ENCODE measurements at places on chromosomes 11 and 22.

- no peak for DNase-seq
These were observed 2.2 kb downstream of the DTX4 start for GRCh38 chr11:59173964-59174663.

DNA sequence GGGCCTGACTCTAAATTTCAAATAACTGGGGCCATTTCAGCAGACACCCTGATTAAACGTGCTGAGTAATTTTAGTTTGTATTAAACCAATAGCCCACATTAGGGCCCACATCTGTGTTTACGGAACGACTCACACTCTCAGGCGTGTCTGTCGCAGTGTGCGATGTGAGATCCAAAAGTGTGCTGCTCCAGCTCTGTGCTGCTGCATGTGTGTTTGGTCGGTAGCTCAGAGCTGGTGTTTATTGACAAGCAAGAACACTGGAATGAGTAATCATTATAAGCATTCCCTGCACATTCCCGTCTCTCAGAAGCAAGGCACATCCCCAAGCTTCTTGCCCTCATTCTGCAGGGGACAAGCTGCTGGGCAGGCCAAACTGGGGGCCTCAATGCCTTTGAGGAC lies 7.8 kb downstream of the OPCML start:
- DNase-seq, result no peak

DNA sequence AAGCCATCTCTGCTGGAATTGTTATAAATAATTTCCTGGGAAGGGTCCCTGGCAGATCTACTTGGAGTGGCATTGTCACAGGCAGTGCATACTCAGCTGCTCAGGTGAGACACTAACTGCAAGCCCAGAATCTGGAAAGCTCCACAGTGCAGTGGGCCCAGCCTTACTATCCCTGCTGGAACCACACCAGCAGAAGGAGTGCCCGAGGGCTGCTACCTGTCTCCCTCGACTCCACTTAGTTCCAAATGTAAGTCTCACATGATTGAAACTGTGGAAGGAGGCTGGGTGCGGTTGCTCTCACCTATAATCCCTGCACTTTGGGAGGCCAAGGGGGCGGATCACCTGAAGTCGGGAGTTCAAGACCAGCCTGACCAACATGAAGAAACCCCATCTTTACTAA lies 14.3 kb upstream of the SYVN1 start:
- DNase-seq, result no peak

- DNase-seq, result no peak
These were observed 13.7 kb downstream of the GDPD4 start for GRCh38 chr11:77287615-77288273.

- DNase-seq, result peak; percentile 87
These were observed 8.9 kb downstream of the KCNK7 start for GRCh38 chr11:65586676-65587075.

DNA sequence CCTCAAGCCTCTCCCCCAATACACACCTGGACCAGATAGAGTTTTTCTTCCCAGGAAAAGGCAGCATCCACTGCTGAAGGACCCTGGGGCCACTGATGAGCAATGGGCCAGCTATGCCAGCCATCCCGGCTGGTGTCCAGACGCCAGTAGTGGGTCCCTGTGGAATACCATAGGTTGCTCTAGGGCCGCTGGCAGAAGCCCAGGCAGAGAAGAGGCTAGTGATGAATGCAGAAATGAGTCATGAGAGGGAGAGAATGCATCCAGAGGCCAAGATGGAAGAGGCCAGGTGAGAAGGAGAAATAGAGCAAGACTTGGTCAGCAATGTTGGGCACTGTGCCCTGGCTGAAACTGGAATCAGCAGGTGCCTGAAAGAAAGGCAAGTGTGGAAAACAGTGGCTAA lies 8.9 kb downstream of the HPX start:
- no peak for DNase-seq

GRCh38 chr11:124834526-124835180 lies 30.6 kb upstream of the ROBO3 start:
- no peak for DNase-seq

GRCh38 chr11:64654958-64655541 lies 64.0 kb downstream of the SLC22A12 start:
- DNase-seq, result no peak

GRCh38 chr22:24370401-24370800 lies 57.0 kb upstream of the ADORA2A start:
- DNase-seq, result no peak

DNA sequence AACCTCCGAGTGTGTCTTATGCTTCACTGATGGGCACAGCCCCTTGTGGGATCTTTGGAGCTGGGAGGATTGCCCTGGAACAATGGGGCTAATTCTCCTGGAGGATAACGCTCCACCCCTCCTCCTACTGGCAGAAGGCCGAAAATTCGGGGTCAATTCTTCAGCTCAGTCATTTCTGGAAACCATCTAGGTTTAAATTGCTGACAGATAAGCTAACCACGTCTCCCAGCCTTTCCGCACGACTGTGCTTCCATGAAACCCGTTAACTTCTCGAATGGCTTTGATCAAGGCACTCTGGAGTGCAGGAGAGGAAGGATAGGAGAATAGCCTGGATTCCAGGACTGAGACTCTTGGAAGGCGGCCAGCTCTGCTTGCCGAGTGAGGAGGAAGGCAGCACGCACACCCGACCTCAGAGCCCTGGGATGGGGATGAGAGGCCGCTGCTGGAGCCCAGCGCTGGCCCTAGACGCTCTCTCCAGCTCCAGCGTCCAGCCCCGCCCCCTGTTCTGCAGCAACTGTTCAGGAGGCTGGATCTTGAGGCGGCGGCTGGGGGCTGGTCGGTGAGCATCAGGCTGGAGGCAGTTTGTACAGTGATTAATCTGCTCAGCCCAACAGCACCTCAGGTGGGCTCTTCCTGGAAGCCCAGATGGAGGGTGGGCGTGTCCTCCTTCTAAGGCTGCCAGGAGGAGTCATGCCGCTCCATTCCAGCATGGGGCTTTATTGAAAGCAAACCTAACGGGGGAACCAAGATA lies 176.7 kb upstream of the NCAM1 start:
- peak; percentile 79 for DNase-seq

DNA sequence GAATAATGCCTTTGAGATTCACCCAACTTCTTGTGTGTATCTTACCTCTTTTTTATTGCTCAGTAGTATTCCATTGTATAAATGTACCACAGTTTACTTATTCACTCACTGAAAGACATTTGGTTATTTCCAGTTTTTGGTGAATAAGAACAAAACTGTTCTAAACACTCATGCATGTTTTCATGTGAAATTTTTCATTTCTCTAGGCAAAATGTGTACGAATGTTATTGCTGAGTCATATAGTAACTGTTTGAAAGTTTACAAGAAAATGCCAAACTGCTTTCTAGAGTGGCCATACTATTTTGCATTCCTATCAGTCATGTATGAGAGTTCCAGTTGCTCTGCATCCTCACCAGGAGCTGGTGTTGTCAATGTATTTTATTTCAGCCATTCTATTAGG lies 8.8 kb upstream of the EMSY start:
- no peak for DNase-seq

GRCh38 chr11:14622223-14622954 lies 21.2 kb upstream of the PDE3B start:
- DNase-seq, result no peak

- DNase-seq, result no peak
These were observed 8.4 kb upstream of the HDHD5 start for GRCh38 chr22:17167486-17167885.

DNA sequence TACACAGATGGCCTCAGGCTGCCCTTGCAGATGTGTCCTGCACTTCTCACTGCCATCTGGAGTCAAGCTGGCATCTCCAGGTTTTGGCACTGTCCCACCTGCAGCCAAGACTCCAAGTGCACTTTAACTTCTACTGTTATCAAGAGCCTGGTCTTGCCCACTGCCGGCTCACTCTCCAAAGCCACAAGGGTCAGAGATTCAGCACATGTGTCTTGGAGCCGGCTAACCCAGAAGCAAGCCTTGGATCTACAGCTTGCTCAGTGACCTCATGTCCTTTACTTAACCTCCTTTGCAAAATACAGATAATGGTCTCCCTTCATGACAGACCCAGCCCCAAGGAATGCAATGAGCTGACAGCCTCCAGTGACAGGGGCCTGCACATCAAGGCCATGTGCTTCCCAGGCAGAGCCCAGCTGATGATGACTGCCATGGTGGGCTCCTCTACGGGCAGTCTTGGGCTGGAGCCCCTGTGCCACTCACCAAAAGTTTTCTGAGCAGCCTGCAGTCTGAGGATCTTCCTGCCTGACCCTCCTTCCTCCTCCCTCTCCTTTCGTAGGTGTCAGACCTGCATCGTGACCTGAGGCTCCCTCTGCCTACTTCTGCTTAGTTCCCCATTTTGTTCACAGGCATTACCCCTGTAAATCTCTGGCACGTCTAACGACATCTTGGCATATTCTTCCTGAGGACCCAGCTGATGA lies 9.0 kb downstream of the TP53AIP1 start:
- peak; percentile 50 for DNase-seq

DNA sequence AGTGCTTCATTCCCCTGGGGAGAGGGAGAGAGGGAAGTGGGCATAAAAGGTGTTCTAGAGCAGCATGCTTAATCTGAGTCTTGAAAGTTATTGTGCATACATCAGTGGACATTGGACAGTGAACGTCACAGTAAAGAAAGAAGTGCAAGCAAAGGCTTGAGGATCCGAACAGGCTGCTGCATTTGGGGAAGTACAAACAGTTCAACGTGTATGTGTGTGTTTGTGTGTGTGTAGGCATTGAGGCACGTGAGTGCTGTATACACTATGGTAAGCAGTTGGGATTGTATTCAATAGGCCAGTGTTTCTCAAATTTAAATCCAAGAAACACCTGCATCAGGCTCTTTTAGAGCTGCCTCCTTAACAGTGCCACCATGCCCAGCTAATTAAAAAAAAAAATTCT lies 10.4 kb upstream of the EIF3M start:
- DNase-seq, result no peak

- DNase-seq, result no peak
These were observed 31.4 kb downstream of the XKR3 start for GRCh38 chr22:16793831-16794230.

- DNase-seq, result peak; percentile 54
These were observed 48.6 kb upstream of the TMEM45B start for GRCh38 chr11:129766898-129767604.

DNA sequence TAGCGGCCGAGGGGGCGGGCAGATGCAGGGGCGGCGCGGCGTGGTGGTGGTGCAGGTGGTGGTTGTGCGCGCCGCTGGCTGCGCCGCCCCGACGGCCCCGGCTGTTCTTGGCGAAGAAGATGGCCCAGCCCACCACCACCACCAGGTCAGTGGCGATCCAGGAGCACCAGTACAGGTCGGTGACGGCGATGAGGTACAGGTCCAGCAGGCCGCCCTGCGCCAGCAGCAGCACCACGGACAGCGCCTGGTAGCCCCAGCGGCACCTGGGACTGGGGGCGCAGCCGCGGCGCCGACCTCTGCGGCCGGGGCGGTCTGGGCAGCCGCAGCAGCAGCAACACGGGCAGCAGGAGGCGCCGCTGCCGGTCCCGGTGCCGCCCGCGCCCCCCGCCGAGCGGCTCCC lies 879 bp downstream of the TMEM121B start:
- no peak for DNase-seq

DNA sequence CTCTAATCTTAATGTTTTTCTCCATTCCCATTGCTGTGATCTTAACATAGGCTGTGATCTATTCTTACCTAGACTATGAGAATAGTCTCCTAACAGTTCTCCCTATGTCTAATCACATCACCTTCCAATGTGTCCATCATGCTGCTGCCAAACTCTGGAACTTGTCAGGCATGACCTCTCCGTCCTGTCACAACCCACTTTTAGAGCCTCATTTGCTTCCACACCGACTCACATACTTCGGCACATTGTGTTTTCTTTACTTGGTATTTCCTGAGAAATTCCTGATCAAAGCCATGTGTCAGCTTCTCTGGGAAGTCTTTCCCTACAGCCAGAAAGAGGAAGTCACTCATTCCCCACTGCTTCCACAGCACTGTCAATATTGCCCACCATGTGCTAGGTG lies 40.5 kb upstream of the BIRC3 start:
- no peak for DNase-seq

DNA sequence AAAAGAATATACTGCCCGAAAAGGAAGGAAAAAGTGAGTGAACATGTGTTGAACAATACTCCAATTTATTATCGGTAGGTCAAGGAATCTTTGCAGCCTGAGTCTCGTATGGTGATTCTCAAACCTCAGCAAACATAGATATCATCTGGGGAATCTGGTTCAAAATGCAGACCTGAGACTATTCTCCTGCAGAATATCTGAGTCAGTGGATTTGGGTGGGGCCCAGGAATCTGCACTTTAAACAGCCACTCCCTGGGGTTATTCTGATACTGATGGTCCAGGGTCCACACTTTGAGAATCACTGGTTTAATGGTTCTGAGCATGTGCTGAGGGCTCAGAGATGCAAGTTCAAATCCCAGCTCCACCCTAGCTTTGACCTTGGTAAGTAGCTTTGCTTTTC lies 53.6 kb upstream of the GRK3 start:
- DNase-seq, result no peak

- no peak for DNase-seq
These were observed 104.3 kb downstream of the VPREB1 start for GRCh38 chr22:22348815-22349454.

GRCh38 chr11:12693479-12694182 lies 19.4 kb downstream of the TEAD1 start:
- DNase-seq, result peak; percentile 50

DNA sequence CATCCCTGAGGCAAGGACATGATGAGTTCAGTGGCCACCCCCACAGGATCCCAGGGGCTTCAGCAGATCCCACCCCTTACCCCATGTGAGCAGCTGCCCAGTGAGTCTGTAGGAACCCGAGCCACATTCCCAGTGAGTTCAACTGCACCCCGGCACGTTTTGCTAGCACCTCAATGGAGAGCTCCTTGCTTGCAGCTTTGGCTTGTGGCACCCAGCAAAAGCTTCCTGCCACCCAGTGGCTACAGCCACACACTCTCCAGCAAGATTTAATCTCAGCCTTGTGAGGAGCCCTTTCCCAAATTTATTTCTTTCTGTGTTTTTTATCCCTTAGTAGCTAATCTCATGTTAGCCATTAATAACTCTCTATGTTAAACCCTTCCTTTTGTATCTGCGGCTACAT lies 4.0 kb downstream of the SAA1 start:
- no peak for DNase-seq

All from NCI-H524 (cell line).